Ovary (tissue), 10 donors: ENCODE measurements at places on chromosomes 4 and X. TPM values are rescaled to one million over a fixed set of nuclear protein-coding genes. Genes with fewer than 3 reads are reported as not detected.

Gene CYSLTR1
- 0.25 TPM for polyA plus RNA-seq

Gene SMIM10
- polyA plus RNA-seq: 11.1 TPM

Gene TNIP3
- 0.05 TPM for polyA plus RNA-seq

GRCh38 chrX:107559506-107559905, 68.8 kb upstream of the PRPS1 start:
- DNase-seq: no peak

Gene MAGEA10
- polyA plus RNA-seq: not detected
